ENCODE measurements at places on chromosomes 7 and 10. TPM values are rescaled to one million over a fixed set of nuclear protein-coding genes. Genes with fewer than 3 reads are reported as not detected.
A peak's percentile ranks its signal among the peaks of the same experiment; 100 is the strongest.

GRCh38 chr10:6612371-6612770 lies 32.3 kb upstream of the PRKCQ start:
- no peak for DNase-seq

AKR1C2 gene
- polyA plus RNA-seq = 121 TPM

DNA sequence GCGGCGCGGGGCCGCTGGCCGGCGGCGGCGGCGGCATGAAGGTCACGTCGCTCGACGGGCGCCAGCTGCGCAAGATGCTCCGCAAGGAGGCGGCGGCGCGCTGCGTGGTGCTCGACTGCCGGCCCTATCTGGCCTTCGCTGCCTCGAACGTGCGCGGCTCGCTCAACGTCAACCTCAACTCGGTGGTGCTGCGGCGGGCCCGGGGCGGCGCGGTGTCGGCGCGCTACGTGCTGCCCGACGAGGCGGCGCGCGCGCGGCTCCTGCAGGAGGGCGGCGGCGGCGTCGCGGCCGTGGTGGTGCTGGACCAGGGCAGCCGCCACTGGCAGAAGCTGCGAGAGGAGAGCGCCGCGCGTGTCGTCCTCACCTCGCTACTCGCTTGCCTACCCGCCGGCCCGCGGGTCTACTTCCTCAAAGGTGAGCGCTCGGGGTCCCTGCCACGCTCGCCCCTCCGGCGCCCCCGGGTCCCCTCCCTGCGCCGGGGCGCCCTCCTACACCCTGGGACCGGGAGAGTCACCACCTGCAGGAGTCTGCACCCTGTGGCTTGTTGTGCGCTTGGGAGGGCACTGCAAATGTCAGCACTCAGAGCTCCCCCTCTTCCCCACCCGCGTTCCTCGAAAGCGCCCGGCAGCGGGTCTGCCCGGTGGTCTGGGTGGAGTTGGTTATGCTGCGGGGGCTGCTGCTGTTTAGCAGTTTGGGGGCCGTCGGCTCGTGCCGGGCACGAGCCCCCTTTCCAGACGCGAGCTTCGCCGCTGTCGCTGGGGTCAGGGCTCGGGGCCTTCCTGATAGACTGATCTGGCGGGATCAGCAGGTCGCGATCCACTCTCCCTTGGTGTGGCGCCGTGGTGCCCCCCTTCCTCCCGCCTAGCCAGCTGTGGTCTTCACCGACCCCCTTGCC lies 627 bp downstream of the DUSP5 start:
- peak; percentile 74 for DNase-seq

DNA sequence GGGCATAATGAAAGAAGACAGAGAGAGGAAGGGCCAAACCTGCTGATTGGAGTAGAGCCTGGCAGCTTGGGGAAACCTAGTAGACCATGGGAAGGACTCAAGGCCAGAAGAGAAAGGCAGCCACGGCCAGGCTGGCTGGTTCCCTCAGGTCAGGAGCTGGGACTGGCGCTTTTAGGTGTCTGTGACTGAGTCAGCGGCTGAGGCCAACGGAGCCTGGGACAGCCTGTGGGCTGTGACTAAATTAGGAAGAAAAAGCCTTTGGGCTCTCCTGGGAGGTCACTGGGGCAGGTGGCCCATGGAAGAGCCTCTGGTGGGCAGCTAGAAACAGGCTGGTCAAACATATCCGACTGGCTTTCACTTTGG lies 108.9 kb upstream of the PDCD4 start:
- no peak for DNase-seq

Measured in aorta (tissue), 5 donors.